ENCODE measurements at places on chromosomes 12 and 14.

GRCh38 chr12:53782093-53782703 lies 30.4 kb upstream of the CISTR start:
- DNase-seq = no peak

GRCh38 chr14:68781161-68782021 lies 11.5 kb downstream of the ZFP36L1 start:
- DNase-seq = peak; percentile 70

DNA sequence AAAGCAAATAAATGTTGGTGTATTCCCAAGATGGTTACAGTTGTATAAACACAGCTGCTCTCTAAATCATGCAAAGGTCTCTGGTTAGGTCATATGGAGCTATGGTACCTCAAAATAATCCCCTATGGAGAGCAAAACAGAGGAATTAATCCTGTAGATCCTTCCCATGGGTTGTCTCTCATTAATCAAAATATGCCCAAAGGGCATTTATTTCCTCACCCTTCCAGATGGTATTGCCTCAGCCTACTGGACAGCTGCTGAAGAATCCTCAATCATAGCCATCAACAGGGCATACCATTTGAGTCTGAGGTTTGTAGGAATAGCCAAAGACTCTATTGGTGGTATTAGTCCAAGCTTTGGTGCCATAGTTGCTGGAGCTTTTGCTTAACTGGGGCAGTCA lies 360.9 kb downstream of the RPL10L start:
- DNase-seq = no peak

- no peak for DNase-seq
Measured at GRCh38 chr14:32939254-32940065, 781 bp downstream of the NPAS3 start.

DNA sequence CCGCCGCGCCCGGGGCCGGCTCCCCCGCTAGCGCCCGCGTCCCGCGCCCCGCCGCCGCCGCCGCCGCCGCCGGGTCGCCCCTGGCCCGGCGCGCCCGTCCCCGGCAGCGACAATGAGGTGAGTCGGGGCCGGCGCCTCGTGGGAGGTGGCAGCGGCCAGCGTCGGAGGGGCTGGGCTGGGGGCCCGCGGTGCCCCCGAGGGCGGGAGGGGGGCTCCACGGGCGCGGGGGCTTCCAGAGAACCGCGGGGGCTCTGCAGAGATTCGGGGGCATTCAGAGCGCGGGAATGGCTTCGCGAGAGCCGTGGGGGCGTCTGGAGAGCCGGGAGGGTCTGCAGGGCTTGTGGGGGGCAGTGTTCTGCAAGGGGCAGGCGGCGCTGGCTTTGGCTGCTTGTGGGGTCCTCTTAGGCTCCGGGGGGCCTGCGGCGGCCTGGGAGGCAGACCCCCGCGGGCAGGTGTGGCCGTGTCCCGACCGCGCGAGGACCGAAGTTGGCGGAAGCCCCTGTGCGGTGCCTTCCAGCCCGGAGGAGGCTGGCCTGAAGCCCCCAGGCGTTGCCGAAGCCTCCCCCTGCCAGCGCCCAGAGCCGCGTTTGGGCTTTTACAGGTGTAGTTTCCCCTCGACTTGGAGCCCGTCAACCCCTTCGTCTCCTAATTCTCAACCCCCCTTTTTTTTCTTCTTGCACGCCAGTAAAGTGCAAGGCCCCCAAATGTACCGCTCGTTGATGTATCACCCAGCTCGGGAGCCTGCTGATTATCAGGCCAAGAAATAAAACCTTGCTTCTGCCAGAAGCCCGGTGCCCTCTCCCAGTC lies 93.1 kb upstream of the EVL start:
- DNase-seq = peak; percentile 23

- no peak for DNase-seq
Measured at GRCh38 chr12:1544996-1545700, 49.2 kb downstream of the FBXL14 start.
